Activated T-helper 1 cell treated with Interleukin-2 at 50 U/mL for 16 hours (primary cell): ENCODE measurements at places on chromosomes 1 and 21.

- DNase-seq = no peak
Observed at GRCh38 chr1:30414086-30414850, 309.1 kb downstream of the MATN1 start.

DNA sequence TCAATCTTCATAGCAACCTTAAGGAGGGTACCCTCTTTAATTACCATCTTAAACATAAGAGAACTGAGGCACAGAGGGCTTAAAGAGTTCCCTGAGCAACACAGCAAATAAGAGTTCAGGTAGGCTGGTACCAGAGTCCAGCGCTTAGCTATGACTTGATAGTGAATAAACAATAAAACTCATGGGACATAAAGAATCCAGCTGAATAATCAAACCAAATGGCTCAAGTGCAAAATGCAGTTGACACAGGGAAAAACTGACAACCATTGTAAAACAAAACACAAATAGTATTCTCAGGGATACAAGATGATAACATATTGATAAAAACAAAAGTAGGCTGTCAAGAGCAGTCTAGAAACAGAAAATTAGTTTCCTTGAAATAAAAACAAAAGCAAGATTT, 176.9 kb upstream of the HMGB4 start:
- DNase-seq = no peak

DNA sequence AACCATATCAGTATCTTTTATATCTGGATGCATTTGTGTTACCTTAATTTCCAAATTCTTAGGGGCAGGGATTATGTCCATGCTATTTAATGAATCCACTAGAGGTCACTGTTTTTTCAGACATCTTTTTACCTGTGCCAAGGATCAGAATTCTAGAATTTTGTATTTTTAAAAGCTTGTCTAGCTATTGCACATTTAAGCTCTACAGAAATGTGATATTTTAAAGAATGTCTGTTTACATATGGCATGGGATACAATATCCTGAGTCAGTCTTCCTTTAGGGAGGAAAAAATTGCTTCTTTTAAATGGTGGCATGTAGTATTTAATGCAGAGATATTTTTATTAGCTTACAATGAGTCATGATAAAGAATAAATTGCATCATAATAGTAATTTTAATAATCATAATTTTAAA, 11.3 kb downstream of the RPAP2 start:
- DNase-seq = no peak

GRCh38 chr1:34681480-34682451, 73.1 kb upstream of the GJB5 start:
- no peak for DNase-seq

DNA sequence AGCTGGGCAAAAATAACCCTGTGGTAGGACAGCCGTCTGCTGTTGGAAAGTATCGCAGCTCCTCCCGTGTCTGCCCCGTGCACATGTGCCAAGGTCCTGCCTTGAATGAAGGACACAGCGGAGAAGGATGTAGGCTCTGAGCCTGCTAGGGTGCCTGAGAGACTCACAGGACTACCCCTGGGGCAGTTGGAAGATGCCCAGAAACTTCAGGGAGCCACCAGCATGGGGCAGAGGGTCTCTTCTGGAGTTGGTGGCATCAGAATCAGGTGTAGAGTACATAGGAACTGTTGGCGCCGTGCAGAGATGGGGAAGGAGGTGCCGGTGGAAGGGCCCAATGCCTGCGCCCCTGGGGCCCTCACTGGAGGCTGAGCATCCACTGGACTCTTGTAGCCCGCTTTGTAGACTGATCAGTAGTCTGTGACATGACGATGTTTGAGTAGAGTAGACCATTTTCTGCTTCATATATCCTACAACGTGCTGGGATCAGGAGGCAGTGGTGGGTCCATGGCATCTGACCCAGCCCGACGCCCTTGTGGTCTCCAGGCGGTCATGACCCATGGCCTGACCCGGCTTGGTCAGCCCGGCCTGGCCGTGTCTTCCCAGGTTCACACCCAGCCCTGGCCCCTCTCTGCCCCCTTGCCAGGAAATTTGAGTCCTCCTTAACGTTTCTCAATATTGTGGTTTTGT, 5.3 kb upstream of the C1orf174 start:
- DNase-seq = no peak

GRCh38 chr1:41612953-41613352, 128.5 kb upstream of the EDN2 start:
- no peak for DNase-seq

DNA sequence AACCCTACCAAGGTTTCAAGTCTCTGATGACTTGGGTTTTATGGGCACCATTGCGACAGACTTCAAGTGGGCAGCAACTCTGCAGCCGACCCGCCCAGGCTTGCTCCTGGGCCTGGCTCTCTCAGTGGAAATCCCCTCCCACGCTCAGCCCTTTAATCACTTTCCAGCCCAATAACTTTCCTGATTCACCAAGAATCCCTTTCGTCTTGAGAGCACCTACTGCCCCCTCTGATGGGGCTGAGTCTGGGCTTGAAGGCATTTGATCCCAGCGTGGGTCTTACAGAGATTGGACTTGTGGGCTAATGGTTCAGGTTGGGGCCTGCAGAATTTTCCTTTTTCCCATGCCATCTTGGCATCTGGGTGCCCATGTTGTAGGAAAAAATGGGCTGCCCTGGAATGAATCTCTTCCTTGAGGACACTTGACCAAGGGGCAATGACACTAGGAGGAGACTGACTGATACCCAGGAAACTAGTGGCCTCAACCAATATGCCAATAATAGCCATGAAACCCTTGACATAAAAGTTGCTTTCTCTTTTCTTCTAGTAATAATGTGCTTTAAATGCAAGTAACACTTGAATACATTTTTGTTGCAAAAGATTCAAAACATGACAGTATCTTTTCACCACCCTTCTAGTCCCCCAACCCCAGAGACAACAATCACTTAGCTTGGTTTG, 7.8 kb upstream of the PHLDA3 start:
- DNase-seq = no peak

- no peak for DNase-seq
Observed at GRCh38 chr1:77732090-77732489, 27.6 kb downstream of the USP33 start.

GRCh38 chr1:2014741-2015735, 4.1 kb upstream of the GABRD start:
- no peak for DNase-seq

- DNase-seq = no peak
Observed at GRCh38 chr1:17550729-17551584, 11.5 kb downstream of the ARHGEF10L start.

DNA sequence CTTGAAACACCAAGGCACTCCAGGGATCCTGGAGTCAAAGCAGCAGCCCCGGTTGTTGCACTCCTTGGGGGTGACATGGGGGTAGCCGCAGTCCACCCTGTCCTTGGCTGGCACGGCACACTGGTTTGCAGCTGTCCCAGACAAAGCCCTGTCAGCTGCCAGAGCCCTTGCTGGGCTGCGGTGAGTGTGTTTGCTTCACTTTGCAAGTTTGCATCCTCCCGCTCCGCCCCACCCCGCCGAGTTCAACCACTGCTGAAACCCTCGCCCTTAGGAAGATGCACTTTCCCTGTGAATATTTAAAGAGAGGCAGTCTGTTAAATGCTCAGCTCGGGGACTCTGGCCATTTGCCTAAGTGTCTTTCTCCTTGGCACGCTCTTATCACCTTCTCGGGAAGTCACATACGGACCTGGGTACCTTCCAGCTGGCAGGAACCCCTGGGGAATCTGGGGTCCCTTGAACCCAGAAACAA, 1.7 kb downstream of the TFF3 start:
- DNase-seq = no peak

DNA sequence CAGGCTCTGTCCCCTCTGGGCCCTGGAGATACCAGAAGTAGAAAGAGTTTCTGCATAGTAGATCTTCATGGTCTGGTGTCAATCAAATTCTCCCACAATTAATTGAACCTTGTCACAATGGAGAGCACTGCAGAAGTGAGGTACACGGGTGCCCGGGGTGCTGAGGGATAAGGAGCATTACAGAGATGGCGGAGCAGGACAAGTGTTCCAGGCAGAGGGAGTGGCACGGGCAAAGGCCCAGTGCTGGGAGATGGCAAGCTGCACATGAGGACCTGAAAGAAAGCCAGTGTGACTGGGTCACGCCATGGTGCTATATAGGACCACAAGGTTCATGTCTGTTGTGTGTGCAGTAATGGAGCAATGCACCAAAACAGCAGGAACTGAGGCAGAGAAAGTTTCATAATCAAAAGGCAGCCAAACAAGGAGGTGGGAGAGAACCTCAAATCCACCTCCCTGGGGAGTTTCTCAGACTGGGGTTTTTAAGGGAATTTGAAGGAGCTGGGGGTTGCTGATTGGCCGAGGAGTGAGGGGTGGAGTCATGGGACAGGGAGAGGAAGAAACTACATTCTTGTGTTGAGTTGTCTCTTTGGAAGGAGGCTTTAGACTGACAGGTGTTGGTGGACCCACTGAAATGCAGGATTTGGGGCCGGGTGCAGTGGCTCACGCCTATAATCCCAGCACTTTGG, 27.7 kb downstream of the ACOT11 start:
- DNase-seq = no peak

- no peak for DNase-seq
Observed at GRCh38 chr1:6328696-6329095, 64.9 kb downstream of the ACOT7 start.

DNA sequence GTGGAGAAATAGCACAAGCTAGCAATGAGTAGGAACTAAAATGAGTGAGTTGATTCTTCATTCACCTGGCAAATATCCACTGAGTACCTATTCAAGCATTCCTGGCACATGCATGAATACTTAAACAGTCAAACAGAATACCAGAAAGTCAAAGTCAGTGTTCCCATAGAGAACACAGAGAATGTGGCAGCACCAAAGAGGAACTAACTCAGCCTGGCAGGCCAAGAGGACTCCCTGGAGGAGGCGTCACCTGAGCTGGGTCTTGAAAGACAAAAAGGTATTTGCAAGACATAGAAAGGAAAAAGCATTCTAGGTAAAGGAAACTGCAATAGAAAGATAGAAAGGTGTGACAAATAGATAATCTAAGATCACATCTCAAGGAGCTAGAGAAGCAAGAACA, 49.7 kb downstream of the DMRTA2 start:
- no peak for DNase-seq

- DNase-seq = no peak
Observed at GRCh38 chr1:234662148-234662547, 52.2 kb upstream of the IRF2BP2 start.

DNA sequence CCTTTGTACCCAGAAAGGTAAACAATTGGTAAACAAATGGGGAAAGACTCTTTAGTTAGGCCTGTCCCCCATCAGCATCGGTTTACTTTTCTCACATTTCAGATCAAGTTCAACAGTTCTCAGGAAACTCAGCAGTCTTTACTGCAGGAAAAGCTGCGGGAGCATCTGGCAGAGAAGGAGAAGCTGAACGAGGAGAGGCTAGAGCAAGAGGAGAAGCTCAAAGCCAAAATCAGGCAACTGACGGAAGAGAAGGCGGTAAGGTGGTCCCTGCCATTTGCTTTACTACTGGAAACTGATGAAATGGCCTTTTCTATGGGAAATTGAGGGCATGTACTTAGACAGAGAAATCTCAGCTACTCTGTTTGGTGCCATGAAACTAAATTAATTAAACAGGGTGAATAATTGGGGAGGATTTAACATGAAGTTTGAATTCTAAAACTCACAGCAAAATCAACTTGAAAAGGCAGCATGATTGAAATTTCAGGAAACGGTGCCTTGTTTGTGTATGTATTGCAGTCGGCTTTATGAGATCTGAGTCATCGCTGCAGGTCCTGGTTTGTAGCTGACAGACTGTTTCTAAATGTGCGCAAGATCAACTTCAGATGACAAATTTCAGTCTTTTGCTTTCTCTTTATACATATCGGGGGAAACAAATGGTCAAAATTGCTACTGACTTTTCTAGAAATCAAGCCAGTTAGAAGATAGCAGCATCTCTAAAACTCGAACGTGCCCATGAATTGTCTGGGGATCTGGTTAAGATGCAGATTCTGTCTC, 67.9 kb upstream of the EFHD2 start:
- DNase-seq = no peak

- no peak for DNase-seq
Observed at GRCh38 chr1:208928349-208929010, 655.0 kb upstream of the CAMK1G start.
